ENCODE measurements at places on chromosomes 2 and 18.

DNA sequence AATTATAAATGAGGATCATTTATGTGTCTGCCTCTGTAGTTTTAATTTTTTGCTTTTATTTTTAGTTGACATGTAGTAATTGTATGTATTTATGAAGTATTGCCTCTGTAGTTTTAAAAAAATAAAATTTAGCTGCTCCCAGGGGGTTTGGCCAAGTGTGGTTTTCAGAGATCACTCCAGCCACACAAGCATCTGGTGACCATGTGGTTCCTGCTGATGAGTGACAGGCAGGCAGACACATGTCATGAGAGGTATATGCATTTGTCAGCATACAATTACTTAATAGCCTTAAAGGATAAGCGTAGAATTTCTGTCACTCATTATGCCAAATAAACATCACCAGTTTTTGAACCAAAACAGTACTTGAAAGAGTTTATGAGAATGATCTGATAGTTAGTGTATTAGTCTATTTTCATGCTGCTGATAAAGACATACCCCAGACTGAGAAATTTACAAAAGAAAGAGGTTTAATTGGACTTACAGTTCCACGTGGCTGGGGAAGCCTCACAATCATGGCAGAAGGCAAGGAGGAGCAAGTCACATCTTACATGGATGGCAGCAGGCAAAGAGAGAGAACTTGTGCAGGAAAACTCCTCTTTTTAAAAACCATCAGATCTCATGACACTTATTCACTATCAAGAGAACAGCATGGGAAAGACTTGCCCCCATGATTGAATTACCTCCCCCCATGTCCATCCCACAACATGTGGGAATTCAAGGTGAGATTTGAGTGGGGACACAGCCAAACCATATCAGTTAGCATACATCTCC lies 29.6 kb downstream of the MREG start:
- no peak for DNase-seq

DNA sequence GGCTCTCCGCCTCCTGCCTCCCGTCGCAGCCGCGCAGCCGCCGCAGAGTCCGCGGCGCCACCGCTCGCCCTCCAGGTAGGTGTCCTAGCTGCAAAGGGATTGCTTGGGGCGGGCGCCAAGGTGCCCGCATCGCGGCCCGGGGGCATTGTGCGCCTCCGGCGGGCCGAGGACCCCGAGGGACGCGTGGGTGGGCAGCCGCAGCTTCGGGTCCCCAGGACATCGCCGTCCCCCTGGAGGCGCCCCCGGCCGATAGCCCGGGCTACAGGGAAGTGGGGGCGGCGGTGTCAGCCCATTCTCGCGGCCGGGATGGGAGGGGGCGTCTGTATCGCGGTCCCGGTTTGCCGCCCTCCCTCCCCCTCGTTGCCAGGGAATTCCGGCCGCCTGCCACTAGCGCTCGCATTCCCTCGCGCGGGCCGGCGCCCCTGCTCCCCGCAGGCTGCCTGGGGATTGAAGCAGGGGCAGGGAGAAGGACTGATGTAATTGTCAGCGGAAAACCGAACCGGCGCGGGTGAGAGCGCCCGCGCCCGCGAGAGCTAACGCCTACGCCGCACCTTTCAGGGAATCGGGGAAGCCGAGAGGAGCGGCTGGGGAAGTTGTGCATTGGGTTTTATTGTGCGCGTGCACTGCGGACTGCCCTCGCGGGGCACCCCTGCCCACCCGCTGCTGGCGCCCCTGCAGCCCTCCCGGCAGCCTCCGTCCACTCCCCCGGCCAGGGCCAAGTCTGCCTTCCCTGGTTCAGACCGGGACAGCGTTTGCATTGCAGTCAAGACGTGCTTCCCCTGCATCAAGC lies 483 bp downstream of the OSBPL6 start:
- DNase-seq = peak; percentile 66

GRCh38 chr2:50443868-50444630 lies 587.9 kb downstream of the NRXN1 start:
- DNase-seq = peak; percentile 1

- no peak for DNase-seq
Measured at GRCh38 chr2:102975996-102976975, 214.5 kb downstream of the TMEM182 start.

- no peak for DNase-seq
Measured at GRCh38 chr18:28880856-28881255, 703.9 kb upstream of the CDH2 start.

GRCh38 chr2:100182494-100183361 lies 40.3 kb upstream of the AFF3 start:
- no peak for DNase-seq

- no peak for DNase-seq
Measured at GRCh38 chr18:62648045-62648678, 67.2 kb upstream of the PHLPP1 start.

DNA sequence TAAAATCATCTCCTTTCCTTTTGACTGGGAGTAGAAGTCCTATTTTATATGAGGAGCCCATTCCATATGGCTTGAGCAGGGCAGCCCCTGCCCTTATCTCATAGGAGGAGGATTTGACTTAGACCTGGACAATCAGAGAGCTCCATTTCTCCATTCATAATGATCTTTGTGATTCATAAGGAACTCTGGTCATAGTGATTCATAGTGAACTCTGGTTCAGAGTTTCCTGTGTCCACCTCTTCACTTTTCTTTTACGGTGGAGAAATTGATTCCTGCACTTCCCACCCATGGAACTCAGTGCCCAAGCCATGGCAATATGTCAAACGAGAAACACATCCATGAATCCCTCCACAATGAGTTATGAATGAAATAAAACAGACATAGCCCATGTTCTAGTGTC lies 12.8 kb upstream of the MYO3B start:
- DNase-seq = peak; percentile 42

DNA sequence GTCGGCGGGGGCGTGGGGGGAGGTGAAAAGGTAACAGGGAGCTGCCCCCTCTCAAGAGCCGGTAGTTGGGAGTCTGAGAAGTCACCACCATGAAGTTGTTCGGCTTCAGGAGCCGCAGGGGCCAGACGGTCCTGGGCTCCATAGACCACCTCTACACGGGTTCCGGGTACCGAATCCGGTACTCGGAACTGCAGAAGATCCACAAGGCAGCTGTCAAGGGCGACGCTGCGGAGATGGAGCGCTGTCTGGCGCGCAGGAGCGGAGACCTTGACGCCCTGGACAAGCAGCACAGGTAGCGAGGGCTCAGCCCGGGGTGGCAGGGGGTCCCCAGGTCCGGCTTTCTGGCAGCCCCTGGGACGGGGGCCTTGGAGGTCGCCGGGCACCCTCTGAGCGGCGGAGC lies 47.1 kb upstream of the ZNF519 start:
- DNase-seq = no peak

GRCh38 chr18:35494251-35495220 lies 3.2 kb downstream of the INO80C start:
- DNase-seq = no peak

- no peak for DNase-seq
Measured at GRCh38 chr18:78971511-78972245, 7.9 kb upstream of the SALL3 start.

- no peak for DNase-seq
Measured at GRCh38 chr2:98647636-98648035, 39.2 kb downstream of the UNC50 start.

DNA sequence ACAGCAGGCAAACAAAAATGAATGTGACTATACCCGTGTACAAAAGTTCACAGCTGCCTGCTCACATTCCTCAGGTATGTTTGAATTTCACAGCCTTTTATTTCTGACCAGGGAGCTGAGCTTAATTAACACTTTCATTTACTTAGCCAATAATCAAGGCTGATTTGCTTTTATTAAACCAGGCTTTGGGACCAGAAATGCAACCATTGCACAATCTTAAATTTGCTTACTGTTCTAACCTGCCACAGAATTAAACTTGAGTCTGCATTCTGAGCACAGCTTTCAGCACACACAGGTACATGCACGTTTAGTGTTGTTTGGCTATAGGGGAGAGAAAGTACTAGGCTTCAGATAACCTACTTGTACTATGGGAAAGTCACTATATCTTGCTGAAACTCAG lies 372.4 kb upstream of the ATP5MC3 start:
- no peak for DNase-seq

DNA sequence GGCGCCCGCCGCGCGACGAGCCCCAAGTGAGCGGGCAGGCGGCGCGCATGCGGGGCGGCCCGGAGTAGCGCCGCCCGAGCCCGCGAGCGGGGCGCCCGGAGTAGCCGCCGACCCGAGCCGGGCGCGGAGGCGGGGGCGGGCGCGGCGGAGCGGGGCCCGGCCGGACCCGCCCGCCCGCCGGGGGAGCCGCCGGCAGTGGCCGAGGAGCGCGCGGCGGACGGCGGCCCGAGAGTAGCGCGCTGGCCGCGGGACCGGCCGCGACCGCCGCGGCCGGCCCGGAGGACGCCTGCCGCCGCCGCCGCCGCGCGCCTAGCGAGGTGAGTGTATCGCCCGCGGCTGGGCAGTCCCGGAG lies at the start of gene GALNT1:
Gene GALNT1 (plus strand): TSS at position 195 of the 352 bp plus-strand sequence. CDS start 72,923 bp downstream, outside the sequence.
- peak; percentile 10 for DNase-seq

- DNase-seq = no peak
Measured at GRCh38 chr2:200199005-200199404, 107.5 kb upstream of the SPATS2L start.

DNA sequence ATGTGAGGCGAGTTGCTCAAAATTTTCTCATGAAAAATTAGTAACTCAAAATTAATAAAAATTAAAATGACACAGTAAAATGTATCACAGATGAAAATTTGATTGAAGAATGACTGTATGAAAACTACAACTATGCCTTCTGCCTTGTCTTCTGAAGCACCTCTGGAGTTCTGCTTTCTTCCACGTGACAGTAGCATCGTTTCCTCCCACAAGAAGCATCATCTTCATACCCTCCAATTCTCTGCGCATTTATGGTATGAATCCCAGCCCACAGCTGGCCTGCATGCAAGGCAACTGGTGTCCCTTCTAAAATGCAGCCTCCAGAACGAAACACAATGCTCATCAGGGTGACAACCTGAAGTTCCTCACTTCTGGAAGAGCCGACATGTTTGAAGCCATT lies 189.9 kb downstream of the MYO1B start:
- no peak for DNase-seq

DNA sequence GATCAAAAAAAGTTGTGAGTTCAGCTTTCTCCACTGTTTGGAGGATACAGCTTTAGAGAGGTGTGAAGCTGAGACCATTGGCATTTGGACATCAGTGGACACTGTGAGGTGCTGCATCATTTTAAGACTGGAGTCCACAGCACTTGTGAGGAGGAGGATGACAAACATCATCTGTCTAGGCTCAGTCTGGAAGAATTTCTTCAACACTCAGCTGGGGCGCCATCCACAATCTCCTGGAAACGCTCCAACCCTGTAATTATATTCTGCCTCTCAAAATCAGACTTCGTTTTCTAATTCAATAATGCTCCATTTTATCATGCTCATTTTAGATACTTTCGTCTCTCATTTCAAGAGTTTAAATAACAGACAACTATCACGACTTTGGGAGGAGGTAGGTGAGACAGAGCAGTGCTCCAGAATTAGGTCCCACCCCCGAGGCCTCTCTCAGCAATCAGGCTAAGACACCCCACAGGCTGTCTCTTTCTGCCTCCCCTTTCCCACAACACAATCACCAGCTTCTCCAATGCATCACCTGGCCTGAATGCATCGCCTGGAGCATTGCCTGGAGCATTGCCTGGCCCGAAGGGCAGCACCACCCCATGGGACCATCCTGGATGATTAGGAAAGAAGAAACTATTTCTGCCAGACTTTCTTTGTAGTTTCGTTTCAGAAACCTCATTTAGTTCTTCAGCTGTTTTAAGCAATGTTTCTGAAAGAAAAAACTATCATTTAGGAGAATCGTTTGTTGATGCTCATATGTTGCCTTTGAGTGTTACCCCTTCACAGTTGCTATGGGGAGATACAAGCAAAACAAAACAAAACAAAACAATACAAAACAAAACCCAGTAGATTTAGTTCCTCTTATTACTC lies 37.0 kb upstream of the DPP10 start:
- no peak for DNase-seq

DNA sequence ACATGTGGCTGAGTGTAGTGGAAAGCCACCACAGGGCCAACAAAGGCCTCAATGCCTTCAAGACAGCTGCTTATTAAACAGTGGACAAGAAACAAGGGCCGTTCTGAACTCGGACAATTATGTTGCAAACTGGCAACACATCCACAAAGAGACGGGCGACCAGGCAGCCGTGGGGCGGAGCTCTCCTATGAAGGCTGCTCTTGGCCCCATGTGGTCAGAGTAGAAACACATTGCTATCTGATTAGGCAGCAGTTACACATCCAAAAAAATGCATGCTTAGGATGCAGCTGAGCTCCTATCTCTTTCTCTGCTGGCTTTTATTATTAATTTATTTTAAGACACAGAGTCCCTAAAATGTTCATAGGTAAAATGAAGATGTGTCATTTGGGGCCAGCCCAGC lies 163.4 kb downstream of the TMEM163 start:
- peak; percentile 22 for DNase-seq

DNA sequence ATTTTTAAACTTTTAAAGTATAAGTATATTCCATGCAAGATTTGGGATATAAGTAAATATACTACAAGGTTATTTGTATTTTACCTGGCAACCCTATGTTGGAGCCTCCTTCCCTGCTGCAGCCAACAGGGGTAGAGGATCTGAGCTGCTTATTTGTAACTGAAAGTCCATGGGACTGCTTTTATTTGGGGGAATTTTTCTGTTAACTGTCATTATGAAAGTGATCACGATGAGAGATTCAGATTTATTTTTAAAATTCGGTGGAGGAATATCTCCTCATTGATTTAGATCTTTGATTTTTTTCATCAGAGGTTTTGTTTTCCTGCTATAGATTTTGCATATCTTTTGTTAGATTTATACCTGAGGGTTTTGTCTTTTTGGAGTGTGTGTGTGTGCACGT lies 215.9 kb downstream of the PRKCE start:
- DNase-seq = no peak

- DNase-seq = no peak
Measured at GRCh38 chr2:59046401-59047372, 805.6 kb upstream of the FANCL start.

DNA sequence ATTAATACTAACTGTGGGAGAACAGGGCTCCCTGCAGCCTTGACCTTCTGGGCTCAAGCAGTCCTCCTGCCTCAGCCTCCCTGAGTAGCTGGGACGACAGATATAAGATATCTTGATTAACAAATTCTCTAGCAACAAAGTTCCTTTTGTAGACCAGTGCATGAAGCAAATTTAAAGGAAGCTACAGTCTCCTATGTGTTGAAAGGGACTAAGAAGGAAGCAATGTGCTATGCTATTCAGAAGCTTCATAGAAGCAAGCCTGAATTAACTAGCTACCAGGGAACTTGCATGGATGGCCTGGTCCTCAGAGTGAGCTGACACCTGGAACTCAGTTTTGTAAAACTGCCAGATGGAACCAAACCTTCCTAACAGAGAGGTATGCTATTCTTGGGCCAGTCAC lies 33.2 kb downstream of the RAPH1 start:
- no peak for DNase-seq

DNA sequence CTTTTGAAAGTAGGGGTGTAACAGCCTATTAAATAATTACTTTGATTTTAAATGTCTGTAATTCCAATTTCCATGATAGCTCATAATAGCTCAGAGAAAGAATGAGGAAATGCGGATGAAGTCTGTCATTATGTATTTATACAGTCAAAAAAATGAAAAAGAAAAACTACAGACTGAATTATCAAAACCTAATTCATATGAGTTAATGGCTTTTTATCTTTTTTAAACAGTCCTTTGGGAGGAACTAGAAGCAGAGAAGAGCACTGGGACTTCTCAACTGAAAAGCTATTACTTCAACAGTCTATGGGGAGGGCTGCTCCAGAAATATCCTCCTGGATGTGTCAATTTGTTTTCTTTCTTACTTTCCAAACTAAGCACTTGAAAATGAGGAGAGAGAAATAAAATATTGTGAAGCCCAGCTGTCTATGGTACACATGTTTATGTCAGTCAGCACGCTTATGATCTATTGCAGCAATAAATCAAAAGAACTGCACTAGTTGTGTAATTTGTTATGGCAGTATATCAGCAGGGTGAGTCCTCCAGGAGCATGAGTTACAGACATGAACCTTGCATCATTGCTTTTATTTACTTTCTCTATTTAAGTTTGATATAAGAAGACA lies 1550.2 kb downstream of the LRP1B start:
- DNase-seq = peak; percentile 48
